ENCODE measurements at places on chromosomes 1 and 21.
A peak's percentile ranks its signal among the peaks of the same experiment; 100 is the strongest.

GRCh38 chr21:21973806-21974205, 975.6 kb downstream of the NCAM2 start:
- no peak for DNase-seq

DNA sequence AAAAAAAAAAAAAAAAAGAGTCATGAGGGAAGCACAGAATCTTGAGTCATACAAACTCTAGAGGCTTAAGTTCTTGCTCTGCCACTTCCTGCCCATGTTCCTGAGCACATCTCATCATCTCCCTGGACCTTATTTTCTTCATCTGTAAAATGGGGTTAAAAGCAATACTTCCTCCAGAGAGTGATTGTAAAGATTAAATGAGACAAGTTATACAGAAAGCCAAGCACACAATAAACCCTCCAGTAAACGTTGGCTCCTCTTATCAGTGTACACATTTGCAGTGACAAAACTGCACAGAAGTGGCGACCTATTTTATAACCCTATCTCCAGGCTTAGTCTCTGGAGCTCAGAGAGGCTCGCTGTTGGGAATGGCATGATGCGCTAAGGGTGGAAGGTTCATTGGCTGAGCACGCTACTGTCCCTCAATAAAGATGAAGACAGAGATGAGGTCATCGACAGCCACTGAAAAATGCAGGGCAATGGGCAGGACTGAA, 82.1 kb downstream of the RRAGC start:
- DNase-seq: no peak

GRCh38 chr1:236524895-236525184, 1.1 kb downstream of the LGALS8 start:
- no peak for DNase-seq

- DNase-seq: no peak
Measured at GRCh38 chr1:82731216-82731615, 930.5 kb downstream of the ADGRL2 start.

DNA sequence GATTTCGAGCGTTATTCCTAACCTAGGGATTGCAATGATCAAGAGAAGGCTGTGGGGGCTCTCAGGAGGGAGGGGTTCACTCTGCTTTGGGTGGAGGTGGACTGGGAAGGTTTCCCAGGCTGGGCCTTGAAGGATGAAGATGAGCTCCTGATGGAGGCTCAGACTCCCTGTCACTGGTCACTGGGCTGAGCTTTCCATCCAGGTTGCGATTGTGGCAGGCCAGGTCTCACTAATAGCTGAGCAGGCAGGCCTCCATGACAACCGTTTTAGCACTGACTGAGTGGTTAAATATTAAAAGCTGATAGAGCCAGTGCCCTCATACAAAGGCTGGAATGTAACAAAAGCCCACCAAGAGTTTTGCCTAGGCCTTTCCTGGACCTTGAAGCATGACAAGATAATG, 36.2 kb upstream of the EFCAB14 start:
- no peak for DNase-seq

DNA sequence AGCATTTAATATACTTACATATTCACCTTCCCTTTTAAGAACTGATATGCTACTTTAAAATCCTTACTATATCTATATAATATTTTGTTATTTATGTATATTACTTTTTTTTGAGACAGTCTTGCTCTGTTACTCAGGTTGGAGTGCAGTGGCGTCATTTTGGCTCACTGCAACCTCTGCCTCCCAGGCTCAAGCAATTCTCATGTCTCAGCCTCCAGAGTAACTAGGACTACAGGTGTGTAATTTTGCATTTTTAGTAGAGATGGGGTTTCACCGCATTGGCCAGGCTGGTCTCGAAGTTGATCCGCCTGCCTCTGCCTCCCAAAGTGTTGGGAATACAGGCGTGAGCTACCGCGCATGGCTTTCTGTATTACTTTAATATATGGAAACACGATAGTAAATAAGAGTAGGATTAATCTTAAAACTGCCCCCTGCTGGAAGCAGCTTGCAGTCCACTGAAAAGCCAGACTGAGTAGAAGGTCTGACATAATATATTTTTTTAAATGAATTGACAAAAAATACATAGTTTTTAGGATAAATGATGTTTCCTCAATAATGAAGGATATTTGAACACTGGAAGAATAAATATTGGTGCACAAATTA, 24.4 kb downstream of the RCAN3 start:
- peak; percentile 5 for DNase-seq

- DNase-seq: no peak
Measured at GRCh38 chr1:54791880-54792522, 9.1 kb downstream of the TTC22 start.

Data from NCI-H1092 (cell line).